Fibroblast of skin of left biceps (primary cell): ENCODE measurements at places on chromosomes 2 and 18.

DNA sequence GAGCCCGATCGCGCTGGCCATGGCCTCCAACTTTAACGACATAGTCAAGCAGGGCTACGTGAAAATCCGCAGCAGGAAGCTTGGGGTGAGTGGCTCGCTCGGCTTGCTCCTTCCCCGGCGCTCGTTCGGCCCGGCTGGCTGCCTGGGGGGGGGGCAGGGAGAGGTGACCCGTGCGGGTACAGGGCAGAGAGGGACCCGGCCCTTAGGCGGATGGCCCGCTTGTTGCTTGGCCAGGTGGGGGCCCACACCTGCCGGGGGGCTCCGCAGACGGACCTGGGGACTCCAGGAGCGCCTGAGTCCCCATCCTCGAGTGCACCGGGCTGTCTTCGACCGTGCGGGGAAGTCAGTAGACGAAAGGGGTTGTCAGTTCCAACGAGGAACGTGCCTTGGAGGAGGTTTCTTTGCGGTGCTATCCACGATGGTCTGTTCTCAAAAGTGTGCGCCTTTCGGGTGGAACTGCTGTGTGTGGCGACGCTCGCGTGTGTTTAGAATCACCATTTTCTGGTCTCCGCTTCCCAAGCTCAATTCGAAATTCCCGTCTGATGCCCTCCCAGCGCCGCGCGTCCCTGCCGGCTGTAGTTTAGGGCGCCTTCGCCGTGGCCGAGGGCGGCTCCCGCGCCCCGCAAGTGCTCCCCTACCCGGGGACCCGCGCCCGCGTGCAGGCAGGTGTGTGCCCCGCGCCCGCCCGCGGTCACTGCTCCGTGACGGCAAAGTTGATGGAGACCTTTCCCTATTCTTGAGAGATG, 711 bp downstream of the DOK6 start:
- no peak for DNase-seq

GRCh38 chr2:3595985-3596384, 1.1 kb downstream of the COLEC11 start:
- DNase-seq = no peak

GRCh38 chr18:31548853-31549252, 42.8 kb upstream of the TTR start:
- DNase-seq = no peak

DNA sequence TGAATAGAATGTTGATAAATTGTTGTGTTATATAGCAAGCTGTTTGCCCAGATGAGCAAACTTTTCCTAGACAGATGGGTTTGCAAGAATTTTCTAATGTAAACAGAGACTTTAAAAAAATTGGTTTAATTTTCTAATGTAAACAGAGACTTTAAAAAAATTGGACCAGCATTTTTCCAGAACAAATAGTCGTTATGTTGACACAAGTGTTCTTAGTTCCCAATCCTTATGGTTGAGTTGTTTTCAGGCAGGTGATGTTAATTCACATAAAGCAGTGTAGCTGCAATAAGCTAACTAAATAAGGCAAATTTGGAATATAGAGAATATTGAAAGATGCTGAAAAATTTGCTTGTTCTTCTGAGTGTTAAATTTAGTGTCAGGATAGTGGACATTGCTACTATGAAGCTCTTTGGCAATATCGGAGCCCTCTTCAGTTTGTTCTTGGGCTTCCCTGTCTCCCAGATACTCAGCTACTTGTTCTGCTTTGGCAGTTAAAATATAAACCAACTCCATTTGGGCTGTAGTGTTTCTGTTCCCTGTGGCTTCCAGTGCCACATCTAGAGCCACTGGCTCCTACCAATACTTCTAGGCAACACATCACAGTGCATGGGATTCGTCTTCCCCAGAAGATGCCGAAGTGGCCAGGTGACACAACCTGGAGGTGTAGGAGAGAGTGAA, 105.7 kb downstream of the DYNAP start:
- no peak for DNase-seq

- DNase-seq = no peak
Observed at GRCh38 chr2:47232738-47233415, 77.8 kb upstream of the STPG4 start.

DNA sequence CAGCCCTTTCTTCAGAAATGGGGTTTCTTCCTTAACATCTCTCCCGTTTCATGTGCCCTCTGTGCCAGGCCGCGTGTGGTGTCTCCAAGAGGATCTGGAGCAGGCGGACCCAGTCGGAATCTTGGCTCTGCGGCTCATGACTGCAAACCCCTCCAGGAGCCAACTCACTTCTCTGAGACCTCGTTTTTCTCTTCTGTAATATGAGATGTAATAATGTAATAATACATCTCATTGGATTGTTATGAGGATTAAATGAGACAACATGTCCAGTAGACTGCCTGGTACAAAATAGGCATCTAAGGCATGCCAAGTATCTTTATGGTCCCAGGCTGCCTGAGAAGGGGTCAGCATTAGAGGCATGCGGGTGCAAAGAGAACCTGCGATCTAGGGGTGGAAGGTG, 221.3 kb upstream of the REV1 start:
- DNase-seq = no peak

GRCh38 chr2:57677296-57677695, 369.3 kb upstream of the VRK2 start:
- no peak for DNase-seq
